NCI-H526 treated with DMSO at 0.1 percent for 48 hours (cell line): ENCODE measurements at places on chromosomes 16 and 17.

GRCh38 chr17:2058586-2059546, 4.0 kb downstream of the HIC1 start:
- no peak for DNase-seq

- DNase-seq = no peak
Observed at GRCh38 chr16:74611721-74612120, 4.8 kb upstream of the GLG1 start.

GRCh38 chr16:57169327-57169726, 16.5 kb downstream of the PSME3IP1 start:
- no peak for DNase-seq

GRCh38 chr17:10652984-10653659, 4.0 kb downstream of the MYH3 start:
- no peak for DNase-seq

GRCh38 chr16:2856686-2857450, 1.1 kb downstream of the PRSS22 start:
- no peak for DNase-seq

GRCh38 chr17:42783062-42783790, 2.8 kb downstream of the WNK4 start:
- DNase-seq = no peak

GRCh38 chr16:59611556-59611955, 877.4 kb upstream of the GOT2 start:
- DNase-seq = no peak

GRCh38 chr17:75854101-75854748, 910 bp downstream of the WBP2 start:
- no peak for DNase-seq

DNA sequence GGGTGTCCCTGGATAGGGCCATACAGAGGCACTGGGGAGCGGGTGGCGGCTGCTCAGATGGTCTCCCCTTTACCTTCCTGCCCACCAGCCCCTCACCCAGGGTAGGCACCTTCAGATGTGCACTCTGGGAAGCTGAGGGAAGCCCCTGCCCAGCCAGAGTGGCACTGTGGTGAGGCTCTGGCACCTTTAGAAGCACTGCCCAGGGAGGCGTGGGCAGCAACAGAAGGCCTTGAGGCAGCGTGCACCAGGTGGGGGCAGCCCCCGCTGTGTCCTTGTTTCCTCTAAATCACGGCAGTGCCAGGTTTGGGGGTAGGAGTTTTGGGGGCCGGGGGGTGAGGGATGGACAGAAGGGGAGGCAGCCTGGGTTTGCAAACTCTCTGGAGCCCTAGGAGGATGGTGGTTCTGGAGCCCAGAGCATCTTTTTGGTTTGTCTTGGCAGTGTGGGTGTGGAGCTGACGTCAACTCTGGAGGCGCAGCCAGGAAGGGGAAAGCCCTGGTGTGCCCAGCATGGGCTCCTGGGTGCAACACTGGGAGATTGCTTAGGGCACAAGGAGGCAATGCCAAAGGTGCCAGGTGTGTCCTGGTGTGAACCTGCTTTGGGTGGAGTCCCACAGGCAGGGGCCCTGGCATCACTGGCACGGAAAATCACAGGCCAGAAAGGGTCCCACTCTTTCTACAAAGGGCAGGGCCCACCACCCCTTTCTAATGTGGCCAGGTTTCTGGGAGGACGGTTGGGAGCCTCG, 23.1 kb upstream of the CDC42EP4 start:
- no peak for DNase-seq

DNA sequence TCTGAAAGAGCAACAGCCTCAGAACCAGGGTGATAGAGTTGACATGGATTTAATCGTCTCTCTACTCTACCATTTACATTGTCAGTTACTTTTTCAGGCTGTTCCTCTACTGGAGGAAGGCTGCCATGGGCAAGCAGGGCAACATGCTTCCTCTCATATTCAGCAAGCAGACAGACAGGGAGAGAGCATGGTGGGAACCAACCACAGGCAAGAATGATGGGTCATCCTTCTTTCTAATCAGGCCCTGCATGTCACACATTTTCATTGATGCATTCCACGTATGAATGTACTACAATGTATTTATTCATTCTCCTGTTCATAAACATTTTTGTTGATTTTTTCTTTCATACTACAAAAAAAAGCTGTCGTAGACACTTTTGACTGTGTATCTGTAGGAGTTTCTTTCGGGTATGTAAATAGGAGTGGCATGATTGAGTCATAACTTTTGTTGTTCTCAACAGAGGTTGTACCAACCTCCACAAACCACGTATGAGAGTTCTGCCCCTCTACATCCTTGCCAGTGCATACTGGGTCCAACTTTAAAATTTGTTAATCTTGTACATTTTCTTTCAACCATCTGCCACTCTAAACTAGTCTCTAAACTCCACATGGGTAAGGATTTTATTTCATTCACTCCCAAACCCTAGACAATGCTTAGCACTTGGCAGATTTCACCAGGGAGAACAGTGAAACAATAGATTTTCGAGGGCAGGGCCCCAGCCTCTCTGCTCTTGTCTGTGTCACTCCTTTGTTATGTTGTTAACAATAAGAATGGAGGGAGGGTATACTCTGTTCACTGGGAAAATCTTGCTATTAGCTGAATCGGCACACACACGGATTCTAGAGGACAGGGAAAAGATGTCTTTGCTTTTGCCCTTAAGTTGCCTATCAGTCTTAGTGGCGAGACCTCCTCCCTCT, 58.7 kb downstream of the CMC2 start:
- DNase-seq = no peak

GRCh38 chr16:53865494-53865863, 161.5 kb downstream of the FTO start:
- no peak for DNase-seq

DNA sequence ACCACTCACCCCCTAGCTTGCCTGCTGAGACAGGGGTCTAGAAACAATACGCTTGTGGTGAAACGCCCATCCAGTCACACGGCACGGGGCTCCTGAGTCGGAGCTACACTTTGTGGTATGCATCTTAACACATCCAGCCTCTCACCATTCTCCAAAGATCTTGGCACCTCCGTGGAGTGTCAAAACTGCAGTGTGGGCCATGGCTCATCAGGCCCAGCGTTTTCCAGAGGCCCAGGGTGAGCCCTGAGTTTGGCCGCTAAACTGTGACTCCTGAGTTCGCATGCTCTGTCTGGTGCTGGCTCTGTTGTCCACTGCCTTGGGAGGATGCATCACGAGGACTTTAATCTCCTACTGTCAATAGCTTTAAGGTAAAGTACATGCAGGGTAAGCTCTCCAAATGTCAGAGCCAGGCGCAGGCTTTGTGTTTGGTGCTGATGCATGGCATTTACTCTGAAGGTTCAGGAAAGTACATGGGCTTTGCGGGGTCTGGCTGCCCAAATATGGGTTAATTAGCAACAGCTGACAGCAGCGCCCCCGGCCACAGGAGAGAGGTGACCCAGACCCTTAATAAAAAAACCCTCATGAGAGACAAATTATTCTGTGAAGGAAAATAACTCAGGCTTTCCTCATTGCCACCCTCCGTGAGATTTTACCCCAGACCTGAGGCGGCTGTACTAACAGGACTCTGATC, 118.4 kb downstream of the CCDC182 start:
- DNase-seq = no peak

DNA sequence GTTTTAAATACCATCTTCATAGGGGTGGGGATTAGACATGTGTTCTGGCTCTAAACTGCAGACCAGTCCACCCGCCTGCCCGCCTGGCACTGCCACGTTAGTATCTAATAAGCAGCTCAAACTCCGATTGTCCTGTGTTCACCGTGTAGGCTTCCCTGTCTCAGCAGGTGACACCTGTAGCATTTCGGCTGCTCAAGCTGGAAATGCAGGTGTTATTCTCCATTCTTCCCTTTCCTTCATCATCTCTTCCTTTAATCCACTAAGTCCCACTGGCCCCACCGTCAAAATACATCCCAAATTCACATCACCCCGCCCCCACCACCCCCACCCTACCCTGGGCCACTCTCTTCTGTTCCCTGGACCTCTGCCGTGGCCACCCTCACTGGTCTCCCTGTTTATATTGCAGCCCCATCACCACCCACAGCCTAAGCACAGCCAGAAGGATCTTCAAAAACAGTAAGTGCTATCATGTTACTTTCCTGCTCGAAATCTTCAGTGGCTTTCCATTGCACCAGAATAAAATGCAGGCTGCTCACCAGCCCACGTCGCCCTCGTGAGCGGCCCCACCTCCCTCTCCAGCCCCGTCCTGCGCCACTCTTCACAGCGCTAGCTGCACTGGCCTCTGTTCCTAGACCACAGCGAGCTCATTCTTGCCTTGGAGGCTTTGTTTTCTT, 65.1 kb downstream of the RTN4RL1 start:
- DNase-seq = no peak

- no peak for DNase-seq
Observed at GRCh38 chr16:10947211-10947787, 2.9 kb downstream of the CLEC16A start.
